ENCODE measurements at places on chromosomes 12 and 14.

DNA sequence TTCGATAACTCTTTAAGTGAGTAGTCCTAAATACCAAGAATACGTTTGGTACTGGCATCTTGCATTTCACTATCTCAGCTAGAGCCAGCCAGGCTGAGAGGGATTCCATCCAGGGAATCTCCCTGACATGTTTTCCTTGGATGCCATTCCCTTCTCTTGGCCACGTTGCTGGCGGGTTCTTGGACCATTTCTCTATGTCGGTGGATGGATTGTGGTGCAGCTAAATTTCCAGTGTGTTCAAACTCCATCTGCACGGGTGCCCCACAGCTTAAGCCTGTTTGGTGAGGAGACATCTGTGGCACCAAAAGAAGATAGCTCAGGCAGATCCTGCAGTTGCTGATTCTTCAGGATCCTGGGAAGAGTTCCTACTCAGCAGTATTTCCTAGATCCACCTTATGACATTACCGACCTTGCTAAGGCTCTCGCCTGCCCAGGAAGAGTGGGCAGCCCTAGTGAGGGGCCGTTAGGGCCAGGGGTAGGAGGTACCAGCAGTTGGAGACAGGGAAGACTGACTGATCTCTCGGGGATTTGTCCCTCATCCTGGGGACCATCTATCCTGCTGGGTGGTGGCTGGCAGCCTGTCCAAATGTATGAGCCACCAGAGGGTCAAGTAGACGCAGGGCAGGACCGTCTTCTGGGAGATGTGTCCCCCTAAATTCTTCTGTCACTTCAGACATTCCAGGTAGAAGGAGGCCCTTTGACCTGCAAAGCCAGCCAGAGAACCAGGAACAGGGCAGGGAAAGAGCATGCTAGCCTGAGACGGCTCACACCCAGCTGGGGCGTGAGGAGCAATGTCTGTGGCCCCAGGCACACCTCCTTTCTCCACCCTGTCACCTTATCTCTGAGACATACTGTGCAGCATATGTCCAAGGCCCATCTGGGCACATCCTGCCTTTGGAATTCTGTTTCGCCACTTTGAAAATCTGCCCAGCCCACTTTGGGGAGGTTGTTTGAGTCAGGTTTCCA, 72.6 kb upstream of the CAPRIN2 start:
- DNase-seq = no peak

DNA sequence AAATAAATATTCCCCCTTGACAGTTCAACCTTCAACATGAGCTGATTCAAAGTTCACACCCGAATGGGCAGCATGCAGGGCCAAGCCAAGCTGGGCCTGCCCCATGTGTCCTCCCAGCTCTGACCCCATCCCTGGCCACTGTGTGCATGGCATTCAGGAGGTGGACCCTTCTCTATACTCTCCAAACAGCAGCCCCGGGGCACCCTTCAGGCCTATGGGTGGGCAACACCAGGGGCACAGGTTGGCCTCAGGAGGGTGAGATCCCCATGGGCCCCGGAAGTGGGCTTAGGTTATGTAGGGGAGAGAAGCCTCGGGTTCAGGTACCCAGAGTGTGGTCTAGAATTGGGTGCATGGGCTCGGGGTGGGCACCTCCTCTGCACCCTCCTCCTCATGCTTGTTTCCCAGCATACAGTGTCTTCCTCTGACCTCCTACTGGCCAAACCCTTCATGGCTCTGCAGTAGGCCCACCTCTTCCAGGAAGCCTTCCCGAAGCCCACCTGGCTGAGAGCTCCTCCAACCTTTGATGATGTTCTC, 31.5 kb upstream of the BCL7A start:
- DNase-seq = no peak

GRCh38 chr12:71780237-71780822, 25.7 kb downstream of the RAB21 start:
- peak; percentile 71 for DNase-seq

DNA sequence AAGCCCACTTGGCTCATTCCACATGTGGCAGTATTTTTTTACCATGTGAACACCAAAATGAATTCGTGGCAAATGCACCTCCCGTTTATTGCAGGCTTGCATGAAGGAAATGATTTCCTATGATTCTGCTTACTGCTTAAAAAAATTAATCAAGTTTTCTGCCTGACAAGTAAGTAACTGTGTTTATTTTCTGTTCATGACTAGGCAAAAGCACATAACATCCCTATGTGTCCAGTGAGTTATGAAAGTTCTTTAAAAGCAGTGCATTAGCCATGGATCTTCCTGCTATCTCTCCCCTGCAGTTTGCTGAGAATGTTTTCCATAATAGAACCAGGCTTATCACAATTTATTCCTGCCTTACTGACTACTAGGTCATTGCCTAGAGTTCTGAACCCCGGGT, 20.4 kb downstream of the GPR65 start:
- DNase-seq = no peak

- no peak for DNase-seq
Observed at GRCh38 chr12:117192057-117192456, 1.8 kb upstream of the FBXO21 start.

DNA sequence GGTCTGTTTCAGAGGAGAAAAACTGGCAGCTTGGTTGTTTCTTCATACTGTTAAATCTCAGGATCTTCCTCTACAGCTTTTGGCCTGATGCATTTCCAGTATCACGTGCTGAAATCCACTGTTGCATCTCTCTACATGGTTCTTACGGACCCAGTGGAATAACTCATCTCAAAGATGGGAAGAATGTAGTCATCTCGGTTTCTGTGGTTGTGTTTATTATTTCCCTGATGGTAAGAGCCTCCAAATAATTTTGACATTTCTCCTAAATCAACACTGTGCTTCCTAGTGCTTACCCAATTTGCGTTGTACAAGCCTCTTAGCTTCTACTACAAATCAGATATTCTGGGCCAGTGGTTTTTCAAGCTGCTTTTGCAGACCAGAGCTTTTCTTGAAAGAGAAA, 812.8 kb downstream of the C12orf50 start:
- no peak for DNase-seq

DNA sequence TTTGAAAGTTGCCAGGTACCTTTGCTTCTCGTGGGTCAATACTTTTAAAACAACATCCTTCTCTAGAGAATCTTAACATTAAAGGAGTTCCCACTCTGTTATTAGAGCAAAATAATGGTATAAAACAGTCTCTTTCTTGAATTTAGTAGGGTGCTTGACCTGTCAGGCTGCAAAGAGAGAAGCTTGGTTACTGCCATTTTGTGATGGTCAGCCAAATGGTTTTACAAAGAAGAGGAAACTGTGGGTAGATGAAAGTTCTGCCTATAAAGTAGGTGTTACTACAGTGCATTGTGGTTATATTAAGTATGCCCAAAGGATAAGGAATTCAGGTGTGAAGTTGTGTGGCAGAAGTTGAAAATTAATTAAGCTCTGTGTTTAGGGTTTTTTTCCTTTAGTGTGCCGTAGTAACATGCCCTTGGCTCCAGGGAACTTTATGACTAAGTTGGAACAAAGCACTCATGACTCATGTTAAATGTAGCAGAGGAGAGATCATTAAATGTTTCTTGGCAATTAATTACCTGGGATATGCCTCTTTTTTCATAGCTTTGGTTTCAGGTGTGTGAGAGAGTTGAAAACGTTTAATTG, 354.0 kb upstream of the KITLG start:
- DNase-seq = no peak

GRCh38 chr14:100736269-100737180, 9.8 kb downstream of the DLK1 start:
- no peak for DNase-seq

- no peak for DNase-seq
Observed at GRCh38 chr12:67890726-67891258, 98.5 kb upstream of the IFNG-AS1 start.

DNA sequence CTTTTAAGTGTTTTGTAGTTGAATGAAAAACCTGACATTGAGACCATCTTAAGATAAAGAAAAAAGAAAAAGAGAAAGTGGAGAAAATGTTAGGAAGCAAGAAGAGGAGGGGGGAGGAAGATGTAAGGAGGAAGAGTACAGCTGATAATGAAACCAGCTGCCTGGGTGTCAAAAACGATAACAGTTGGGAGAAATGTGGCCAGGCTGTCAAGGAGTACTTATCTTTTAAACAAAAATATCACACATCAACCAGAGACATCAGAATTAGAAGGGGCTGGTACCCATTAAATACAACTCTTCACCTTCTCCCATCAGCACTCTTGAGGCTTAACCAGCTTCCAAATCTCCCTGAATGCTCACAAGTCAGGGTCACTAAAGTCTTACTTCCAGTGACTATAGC, 4.5 kb downstream of the SLC11A2 start:
- no peak for DNase-seq

GRCh38 chr12:78878459-78878858, 13.9 kb downstream of the SYT1 start:
- no peak for DNase-seq

- peak; percentile 62 for DNase-seq
Observed at GRCh38 chr12:71846322-71846940, 6.9 kb downstream of the TBC1D15 start.

DNA sequence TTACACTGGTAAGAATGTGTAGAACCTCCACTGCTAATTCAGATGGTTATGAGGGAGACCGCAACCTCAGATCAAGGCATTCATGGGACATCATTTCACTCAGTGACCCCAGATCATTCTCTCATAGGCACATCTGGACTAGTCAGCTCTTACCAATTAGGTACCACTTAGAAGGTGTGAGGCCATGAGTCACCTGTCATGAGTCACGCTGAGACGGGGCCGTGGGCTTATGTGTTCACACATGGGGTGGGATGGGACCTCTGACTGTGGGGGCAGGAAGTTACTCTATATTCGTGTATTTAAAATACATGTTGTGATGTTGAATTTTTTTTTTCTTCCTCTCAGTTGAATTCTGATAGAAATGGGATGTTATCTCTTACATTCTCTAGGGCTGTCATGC, 55.9 kb downstream of the CCDC92 start:
- no peak for DNase-seq

- DNase-seq = peak; percentile 51
Observed at GRCh38 chr12:87866578-87867292, 162.5 kb downstream of the C12orf50 start.

DNA sequence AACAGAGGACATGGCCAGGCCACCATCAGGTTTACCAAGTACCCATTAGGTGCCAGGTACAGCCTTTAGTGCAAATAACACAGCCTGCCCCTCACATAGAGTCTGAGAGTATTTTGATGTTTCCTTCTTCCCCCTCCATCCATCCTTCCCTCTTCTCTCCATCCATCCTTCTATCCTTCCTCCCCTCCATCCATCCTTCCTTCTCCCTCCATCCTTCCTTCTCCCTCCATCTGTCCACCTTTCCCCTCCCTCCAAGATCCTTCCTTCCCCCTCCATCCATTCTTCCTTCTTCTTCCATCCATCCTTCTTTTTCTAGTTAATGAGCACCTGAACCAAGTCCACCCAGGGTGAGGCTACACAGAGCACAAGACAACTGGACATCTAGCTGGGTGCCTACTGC, 39.8 kb downstream of the ITPK1 start:
- DNase-seq = no peak

- DNase-seq = no peak
Observed at GRCh38 chr12:101962486-101962885, 85.1 kb downstream of the DRAM1 start.

- DNase-seq = no peak
Observed at GRCh38 chr12:105481392-105482300, 151.2 kb downstream of the C12orf75 start.

DNA sequence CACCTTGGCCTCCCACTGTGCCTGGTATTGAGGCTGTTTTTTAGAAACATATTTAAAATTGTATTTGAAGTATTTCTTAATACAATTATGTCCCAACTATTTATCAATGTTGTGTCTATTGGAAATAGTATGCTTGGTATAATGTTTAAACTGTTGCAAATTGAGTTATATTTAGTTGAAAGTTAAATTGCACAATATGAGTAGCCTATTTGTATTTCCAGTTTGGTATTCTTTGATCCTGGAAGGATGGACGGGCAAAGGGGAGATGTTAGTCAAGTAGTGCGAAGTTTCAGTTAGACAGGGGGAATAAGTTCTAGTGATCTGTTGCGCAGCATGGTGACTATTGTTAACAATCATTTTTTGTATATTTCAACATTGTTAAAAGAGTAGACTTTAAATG, 111.5 kb downstream of the NUBPL start:
- DNase-seq = no peak
